ENCODE measurements at places on chromosomes 4 and X.

DNA sequence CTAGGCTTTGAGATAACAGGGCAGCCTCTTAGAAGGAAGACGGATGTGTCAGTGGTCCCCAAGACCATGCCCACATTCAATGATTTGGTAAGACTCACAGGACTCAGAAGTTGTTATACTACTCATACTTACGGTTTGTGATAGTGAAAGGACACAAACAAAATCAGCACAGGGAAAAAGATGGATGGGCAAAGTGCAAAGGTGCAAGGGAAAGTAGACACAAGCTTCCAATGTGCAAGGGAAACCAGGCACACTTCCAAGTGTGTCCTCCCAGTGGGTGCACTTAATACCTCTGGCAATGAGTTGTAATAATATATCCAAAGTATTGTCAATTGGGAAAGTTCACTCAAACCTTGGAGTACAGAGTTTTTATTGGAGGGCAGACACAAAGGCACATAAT is 53.8 kb upstream of the VCX start:
- H3K4me1 ChIP-seq = no peaks in the 10 kb centered on the region
- H3K27me3 ChIP-seq = no peaks in the 10 kb centered on the region
- H3K27ac ChIP-seq = no peak overlapping the region
- DNase-seq = no peak
- no peaks in the 10 kb centered on the region for H3K36me3 ChIP-seq

DNA sequence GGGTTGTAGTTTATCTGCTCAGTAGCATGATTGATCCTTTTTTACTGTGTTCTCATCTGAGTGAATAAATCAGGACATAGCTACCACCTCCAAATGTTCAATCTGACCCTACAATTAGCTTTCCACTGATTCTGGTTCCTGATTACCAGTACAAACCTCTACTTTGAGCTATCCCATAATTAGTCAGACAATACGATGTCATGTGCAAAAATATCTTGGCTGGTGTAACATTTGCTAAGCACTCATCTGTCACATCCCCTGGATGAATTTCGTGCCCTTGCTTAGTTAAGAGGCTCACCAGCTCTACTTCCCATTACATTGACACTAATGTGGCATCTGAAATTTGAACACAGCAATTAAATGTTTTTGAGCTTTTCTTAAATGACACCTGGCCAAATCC is 1101.0 kb upstream of the PCDH7 start:
- no peaks in the 10 kb centered on the region for H3K4me1 ChIP-seq
- no peaks in the 10 kb centered on the region for H3K36me3 ChIP-seq
- no peak overlapping the region for H3K27ac ChIP-seq
- no peaks in the 10 kb centered on the region for H3K27me3 ChIP-seq

DNA sequence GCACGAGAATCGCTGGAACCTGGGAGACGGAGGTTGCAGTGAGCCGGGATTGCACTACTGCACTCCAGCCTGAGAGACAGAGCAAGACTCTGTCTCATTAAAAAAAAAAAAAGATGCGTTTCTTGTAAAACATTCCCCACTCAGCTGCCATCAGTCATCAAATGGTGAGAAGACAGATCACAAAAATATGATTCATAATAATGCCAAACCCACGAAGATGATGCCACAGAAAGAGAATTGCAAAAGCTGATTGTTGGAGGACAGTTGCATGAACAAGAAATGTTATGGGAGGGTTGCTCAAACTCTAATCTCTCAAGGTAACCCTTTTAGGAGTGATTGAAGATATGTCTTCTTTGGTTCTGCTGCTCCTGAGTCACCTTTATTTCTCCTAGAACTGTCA is 21.4 kb upstream of the SMIM14 start:
- H3K4me3 ChIP-seq = no peak overlapping the region
- no peak for DNase-seq
- H3K4me1 ChIP-seq = no peaks in the 10 kb centered on the region
- H3K36me3 ChIP-seq = no peaks in the 10 kb centered on the region
- H3K27me3 ChIP-seq = no peaks in the 10 kb centered on the region
- no peak overlapping the region for H3K27ac ChIP-seq

GRCh38 chr4:76606645-76607265 is 171.7 kb downstream of the SHROOM3 start:
- no peak for DNase-seq
- H3K4me3 ChIP-seq = peak overlapping the region; percentile 3
- H3K27me3 ChIP-seq = no peaks in the 10 kb centered on the region
- H3K4me1 ChIP-seq = peaks cover 26% of the 10 kb centered on the region
- no peak overlapping the region for H3K27ac ChIP-seq
- no peaks in the 10 kb centered on the region for H3K36me3 ChIP-seq

GRCh38 chr4:186258216-186258811 is 7.7 kb upstream of the F11 start:
- H3K27ac ChIP-seq = no peak overlapping the region
- no peak for DNase-seq
- peaks cover 9% of the 10 kb centered on the region for H3K36me3 ChIP-seq
- H3K4me1 ChIP-seq = no peaks in the 10 kb centered on the region
- H3K27me3 ChIP-seq = no peaks in the 10 kb centered on the region

- no peaks in the 10 kb centered on the region for H3K27me3 ChIP-seq
- no peak for DNase-seq
- no peaks in the 10 kb centered on the region for H3K4me1 ChIP-seq
- H3K27ac ChIP-seq = no peak overlapping the region
- H3K4me3 ChIP-seq = no peak overlapping the region
- H3K36me3 ChIP-seq = no peaks in the 10 kb centered on the region
Measured at GRCh38 chr4:120809518-120809917, 113.0 kb downstream of the PRDM5 start.

GRCh38 chr4:3136454-3136853 is 62.0 kb downstream of the HTT start:
- no peaks in the 10 kb centered on the region for H3K27me3 ChIP-seq
- H3K27ac ChIP-seq = no peak overlapping the region
- H3K4me1 ChIP-seq = no peaks in the 10 kb centered on the region
- no peak for DNase-seq

DNA sequence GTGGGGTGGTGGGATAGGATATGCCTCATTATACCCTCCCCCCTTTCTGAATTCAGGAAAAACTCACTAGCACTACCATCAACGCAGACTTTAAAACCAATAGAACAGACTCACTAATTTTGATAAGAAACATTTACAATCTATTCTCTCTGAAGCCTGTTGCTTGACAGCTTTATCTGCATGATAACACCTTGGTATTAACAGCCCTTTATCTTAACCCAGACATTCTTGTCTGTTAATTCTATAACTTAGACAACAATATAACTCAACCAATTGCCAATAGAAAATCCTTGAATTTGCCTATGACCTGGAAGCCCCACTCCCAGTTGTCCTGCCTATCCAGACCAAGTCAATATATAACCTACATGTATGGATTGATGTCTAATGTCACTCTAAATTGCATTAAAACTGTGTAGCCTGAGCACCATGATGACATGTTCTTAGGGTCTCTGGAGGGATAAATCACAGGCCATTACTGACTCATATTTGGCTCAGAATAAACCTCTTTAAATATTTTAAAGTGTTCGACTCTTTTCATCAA is 1.5 kb upstream of the UGT2A3 start:
- no peak overlapping the region for H3K4me3 ChIP-seq
- H3K27ac ChIP-seq = no peak overlapping the region
- no peak for DNase-seq
- H3K27me3 ChIP-seq = no peaks in the 10 kb centered on the region
- no peaks in the 10 kb centered on the region for H3K36me3 ChIP-seq
- H3K4me1 ChIP-seq = no peaks in the 10 kb centered on the region

GRCh38 chrX:68114573-68115129 is 318.6 kb downstream of the OPHN1 start:
- H3K4me1 ChIP-seq = peaks cover 3% of the 10 kb centered on the region
- H3K36me3 ChIP-seq = no peaks in the 10 kb centered on the region
- no peak overlapping the region for H3K4me3 ChIP-seq
- DNase-seq = no peak

- no peak overlapping the region for H3K27ac ChIP-seq
- H3K4me1 ChIP-seq = peaks cover 30% of the 10 kb centered on the region
- H3K4me3 ChIP-seq = no peak overlapping the region
- H3K27me3 ChIP-seq = no peaks in the 10 kb centered on the region
Measured at GRCh38 chr4:27088491-27088890, 227.8 kb downstream of the STIM2 start.

DNA sequence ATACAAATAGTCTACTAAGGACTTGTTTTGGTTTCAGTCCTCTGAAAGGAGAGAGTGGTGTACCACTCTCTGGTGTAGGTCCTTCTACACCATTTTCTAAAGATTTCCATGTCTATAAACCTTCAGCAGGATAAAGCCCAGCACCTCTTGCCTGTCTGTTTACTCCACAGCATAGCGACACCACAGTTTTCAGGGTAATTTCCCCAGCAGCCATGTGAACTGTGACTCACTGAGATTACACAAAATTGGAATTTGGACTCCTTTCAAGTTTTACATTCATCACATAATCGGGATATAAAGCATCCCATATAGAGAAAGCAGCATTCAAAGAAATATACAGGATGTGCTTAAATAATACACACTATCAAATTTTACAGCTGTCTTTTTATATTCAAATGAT is 229.6 kb downstream of the PRDM5 start:
- no peak for DNase-seq
- no peak overlapping the region for H3K4me3 ChIP-seq
- no peak overlapping the region for H3K27ac ChIP-seq
- H3K27me3 ChIP-seq = no peaks in the 10 kb centered on the region
- H3K36me3 ChIP-seq = no peaks in the 10 kb centered on the region
- no peaks in the 10 kb centered on the region for H3K4me1 ChIP-seq

- no peaks in the 10 kb centered on the region for H3K27me3 ChIP-seq
- no peaks in the 10 kb centered on the region for H3K4me1 ChIP-seq
- H3K36me3 ChIP-seq = no peaks in the 10 kb centered on the region
- H3K27ac ChIP-seq = no peak overlapping the region
- H3K4me3 ChIP-seq = no peak overlapping the region
Measured at GRCh38 chrX:11259437-11259836, 33.8 kb upstream of the AMELX start.

Data from H1 (cell line).